ENCODE measurements at places on chromosomes 13 and 19.

GRCh38 chr19:19403373-19403901, 2.0 kb upstream of the GATAD2A start:
- DNase-seq: no peak

- no peak for DNase-seq
Observed at GRCh38 chr13:47281991-47282390, 385.1 kb upstream of the HTR2A start.

DNA sequence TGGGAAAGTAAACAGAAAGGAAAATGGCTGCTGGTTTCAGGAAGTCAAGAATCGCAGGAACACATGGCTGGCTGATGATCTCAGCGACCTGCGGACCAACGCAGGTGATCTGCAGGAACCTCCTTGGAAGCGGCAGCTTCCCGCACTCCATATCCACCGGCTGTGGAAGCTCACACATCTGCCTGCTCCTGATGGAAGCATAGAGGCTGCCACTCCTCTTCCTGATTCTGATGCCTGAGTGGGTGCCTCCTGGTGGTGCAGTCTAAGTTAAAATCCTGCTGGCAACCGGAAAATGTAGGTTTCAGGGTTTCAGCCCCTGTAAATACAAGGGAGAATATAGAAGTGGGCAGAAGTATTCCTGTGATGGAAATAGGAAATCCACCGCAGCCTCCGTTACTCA, 75.5 kb downstream of the TNFSF13B start:
- no peak for DNase-seq

DNA sequence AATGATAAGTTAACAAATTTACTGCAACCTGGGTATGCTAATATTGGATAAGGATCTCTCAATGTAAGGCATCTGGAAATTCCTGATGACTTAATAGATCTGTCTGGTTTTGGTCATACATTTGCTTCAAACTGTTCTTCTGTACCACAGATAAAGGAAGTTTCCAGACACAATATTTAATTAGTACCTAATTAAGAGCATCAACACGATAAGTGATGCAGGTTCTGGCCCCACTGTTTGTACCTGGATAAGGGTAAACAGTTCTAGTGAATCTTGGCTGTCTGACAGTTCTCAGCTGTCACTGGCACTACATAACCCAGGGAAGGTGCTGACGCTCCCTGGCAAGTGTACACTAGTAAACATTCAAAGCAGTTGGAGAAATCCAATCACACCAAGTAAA, 165.6 kb downstream of the MZT1 start:
- no peak for DNase-seq

GRCh38 chr13:113654175-113654560, 3.8 kb downstream of the ATP4B start:
- DNase-seq: no peak

- DNase-seq: no peak
Observed at GRCh38 chr13:29624997-29625396, 29.5 kb upstream of the SLC7A1 start.

GRCh38 chr13:110953833-110954532, 39.1 kb upstream of the ANKRD10 start:
- DNase-seq: no peak

DNA sequence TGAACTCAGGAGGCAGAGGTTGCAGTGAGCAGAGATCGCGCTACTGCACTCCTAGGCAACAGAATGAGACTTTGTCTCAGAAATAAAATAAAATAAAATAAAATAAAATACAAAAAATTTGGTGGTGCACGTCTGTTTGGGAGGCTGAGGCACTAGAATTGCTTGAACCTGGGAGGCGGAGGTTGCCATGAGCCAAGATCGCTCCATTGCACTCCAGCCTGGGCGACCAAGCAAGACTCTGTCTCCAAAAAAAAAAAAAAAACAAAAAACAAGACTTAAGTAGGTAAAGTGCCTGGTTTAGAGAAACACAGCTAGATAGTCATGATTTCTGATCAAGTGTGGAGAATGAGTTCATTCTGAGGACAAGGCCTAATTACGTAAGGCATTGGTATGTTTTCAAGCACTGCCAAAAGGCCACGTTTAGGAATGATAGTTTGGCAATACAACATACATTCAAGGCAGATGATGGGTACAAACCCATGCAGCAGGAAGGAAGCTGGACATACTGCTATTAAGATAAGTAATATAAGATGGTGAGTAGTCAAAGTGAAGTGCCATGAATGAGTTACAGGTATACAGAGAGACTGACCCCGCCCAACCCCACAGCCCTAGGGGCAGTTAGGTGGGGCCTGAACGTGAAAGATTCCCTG, 4.8 kb upstream of the UCHL3 start:
- DNase-seq: no peak

GRCh38 chr13:90430127-90430526, 917.4 kb upstream of the MIR17HG start:
- no peak for DNase-seq

GRCh38 chr19:46369817-46370216, 22.9 kb downstream of the PPP5C start:
- DNase-seq: no peak

DNA sequence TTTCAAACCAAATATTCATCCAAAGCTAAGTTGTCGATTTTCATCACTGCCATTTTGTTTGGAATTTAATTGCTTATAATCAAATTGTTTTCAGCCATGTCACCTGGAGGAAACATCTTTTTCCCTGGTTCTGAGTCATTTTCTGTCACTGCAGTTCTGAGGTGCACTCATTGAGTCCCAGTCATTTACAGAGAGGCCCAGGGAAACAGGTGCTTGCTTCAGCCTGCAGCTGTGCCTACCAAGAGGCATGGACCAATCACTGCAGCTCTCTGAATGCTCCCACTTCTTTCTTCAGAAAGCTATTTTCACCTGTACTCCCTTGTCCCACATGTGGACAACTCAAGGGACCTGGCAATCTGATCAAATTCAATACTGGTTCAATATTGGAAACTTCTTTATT, 308.1 kb downstream of the COG6 start:
- no peak for DNase-seq

- DNase-seq: no peak
Observed at GRCh38 chr19:43486412-43486811, 18.1 kb downstream of the PHLDB3 start.

- DNase-seq: peak; percentile 56
Observed at GRCh38 chr19:1068009-1069001, 1.3 kb downstream of the ARHGAP45 start.

GRCh38 chr19:16104722-16105121, 7.0 kb upstream of the RAB8A start:
- no peak for DNase-seq

- DNase-seq: no peak
Observed at GRCh38 chr19:55032170-55032800, 5.8 kb downstream of the GP6 start.

Measured in activated CD4-positive, alpha-beta T cell treated with anti-CD3 and anti-CD28 coated beads for 1 hour (primary cell).